Femur (tissue), 1 donor: ENCODE measurements at places on chromosomes 7 and 10.

- DNase-seq, result no peak
These were observed 386.3 kb downstream of the TNS3 start for GRCh38 chr7:47195641-47196040.

- DNase-seq, result no peak
These were observed 1211.2 kb upstream of the SORCS1 start for GRCh38 chr10:108375691-108376090.

- no peak for DNase-seq
These were observed 15.2 kb downstream of the KCP start for GRCh38 chr7:128895320-128895719.

DNA sequence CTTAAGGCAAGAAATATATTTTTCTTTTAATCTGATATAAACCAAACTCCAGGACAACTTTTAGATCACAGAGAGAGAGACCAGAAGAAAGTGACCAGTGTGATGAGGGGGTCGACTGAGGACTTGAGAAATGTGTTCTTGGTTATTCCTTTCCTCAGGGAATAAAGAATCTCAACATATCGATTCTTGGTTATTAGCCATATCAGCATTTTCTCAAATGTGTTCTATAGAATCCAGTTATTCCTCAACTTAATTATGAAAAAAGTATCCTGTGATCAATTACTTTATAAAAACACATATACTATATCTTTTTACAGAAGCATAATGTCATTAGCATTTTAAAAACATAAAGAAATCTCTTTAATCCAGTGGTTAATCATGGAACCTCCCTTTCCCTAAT, 222.1 kb upstream of the FAM3C start:
- DNase-seq, result no peak

DNA sequence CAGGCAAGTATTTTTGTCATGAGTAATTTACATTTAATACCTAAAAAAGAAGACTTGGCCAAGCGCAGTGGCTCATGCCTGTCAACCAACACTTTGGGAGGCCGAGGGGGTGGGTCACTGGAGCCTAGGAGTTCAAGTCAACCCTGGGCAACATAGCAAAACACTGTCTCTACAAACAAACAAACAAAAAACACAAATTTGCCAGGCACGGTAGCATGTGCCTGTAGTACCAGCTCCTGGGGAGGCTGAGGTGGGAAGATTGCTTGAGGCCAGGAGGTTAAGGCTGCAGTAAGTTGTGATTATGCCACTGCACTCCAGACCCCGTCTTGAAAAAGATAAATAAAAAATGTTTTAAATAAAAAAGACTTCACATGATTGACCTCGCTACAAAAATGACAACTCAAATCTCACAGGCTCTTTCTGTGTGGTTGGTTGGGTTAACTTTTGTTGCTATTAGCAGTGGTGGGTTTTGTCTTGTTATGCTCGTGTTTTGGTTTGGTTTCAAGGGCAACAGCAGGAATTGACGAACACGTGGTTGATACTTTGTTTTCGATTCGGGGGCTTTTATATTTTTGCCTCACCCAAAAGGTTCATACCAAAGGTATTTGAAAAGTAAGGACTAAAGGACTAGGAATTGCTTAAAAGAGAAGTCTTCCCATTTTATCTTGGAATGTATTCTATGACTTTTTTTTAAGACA, 227.2 kb upstream of the MKLN1 start:
- DNase-seq, result no peak

DNA sequence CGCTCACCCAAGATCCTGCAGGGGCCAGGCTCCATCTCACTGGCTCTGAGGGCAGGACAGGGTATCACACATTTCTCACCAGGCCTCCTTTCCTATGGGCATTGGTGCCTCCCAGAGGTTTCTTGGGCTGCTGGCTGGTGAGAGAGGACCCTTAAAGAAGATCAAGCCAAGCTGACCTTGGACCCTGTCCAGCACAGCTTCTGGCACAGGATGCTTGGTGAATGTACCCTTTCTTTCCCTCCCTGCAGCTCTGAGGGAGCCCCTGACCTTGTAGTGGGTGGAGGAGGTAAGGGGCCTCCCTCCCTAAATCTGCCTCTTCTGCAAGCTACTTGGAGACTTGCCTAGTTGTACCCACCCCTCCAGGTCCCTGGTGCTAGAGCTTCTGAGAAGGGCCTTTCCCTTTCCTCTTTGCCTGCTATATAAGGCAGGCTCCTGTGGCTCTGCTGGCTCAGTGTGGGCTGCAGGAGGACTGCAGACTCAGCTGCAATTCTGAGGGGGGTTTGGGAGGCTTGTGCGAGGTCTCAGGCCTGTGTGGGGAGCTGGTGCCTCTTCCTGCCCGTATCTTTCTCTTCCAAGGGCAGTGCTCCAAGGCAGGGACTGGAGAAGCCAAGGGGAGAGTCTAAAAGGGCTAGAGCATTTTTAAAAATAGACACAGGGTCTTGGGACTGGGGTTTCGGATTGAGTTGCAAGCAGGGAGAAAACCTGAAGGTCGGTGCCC, 11.7 kb upstream of the TRIM8 start:
- peak; percentile 89 for DNase-seq

- no peak for DNase-seq
These were observed 14.6 kb downstream of the AGAP3 start for GRCh38 chr7:151100921-151101320.

DNA sequence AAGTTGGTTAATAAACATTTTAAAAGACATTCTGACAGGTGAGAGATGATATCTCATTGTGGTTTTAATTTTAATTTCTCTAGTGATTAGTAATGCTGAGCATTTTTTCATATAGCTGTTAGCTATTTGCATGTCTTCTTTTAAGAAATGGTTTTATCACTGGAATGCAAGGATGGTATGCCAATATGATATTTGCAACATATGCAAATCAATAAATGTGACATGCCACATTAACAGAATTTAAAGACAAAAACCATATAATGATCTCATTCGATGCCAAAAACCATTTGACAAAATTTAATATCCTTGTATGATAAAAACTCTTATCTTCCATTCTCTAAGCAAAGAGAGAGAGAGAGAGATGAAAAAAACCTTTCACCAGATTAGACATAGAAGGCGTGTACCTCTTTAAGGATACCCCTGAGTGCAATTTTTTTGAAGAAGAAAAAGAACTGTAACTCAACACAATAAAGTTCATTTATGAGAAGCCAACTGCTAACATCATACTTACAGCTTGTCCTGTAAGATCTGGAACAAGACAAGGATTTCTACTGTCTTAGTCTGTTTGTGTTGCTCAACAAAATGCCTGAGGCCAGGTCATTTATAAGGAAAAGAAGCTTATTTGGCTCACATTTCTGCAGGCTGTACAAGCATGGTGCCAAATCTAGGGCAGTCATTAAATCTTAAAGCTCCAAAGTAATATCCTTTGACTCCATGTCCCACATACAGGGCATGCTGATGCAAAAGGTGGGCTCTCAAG, 39.7 kb upstream of the ZMYND11 start:
- DNase-seq, result no peak

DNA sequence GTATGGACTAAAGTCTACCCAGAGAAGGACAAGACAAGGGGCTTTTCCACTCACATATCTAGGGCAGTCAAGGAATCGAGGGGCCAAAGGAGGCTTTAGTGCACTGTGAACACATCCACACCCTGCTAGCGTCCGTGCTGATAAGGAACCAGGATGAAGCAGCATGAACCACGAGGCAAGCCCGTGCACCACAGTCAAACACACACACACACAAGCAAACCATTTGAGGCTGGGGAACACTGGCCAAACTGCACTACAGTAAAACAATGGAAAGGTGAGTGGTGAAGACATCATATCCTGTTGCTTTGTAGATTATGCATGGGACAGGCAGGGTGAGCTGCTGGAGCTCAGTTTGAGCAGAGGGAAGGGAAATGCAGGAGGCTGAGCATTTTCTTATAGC, 177.4 kb upstream of the CDCA7L start:
- no peak for DNase-seq

GRCh38 chr10:108817135-108817534, 1106.2 kb downstream of the XPNPEP1 start:
- no peak for DNase-seq

DNA sequence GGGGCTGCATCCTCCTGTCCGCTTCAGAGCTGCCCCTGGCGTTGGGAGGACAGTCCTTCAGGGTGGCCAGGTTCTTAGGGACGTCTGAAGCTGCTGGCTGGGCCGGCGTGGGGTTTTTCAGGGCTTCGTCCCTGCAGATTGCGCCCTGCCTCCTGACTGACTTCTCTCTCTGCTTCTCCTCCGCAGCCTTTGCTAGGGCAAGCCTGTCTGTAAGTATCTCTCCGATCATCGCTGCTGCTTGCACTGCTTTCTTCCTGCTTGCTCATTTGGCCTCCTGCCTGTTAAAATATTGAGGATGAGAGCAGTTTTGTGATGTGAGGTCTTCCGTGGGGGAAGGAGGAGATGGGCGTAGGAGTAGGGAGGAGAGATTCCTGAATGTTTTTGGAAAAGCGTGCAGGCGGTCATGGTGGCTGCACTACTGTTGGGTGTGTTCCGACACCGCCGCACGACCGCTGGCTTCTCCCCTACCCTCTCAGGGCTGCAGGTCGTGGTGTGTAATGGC, 25.3 kb downstream of the PFKFB3 start:
- DNase-seq, result no peak

- DNase-seq, result no peak
These were observed 263.7 kb downstream of the GLI3 start for GRCh38 chr7:41973202-41973730.

- peak; percentile 94 for DNase-seq
These were observed 9.4 kb upstream of the PSAP start for GRCh38 chr10:71860243-71861029.

DNA sequence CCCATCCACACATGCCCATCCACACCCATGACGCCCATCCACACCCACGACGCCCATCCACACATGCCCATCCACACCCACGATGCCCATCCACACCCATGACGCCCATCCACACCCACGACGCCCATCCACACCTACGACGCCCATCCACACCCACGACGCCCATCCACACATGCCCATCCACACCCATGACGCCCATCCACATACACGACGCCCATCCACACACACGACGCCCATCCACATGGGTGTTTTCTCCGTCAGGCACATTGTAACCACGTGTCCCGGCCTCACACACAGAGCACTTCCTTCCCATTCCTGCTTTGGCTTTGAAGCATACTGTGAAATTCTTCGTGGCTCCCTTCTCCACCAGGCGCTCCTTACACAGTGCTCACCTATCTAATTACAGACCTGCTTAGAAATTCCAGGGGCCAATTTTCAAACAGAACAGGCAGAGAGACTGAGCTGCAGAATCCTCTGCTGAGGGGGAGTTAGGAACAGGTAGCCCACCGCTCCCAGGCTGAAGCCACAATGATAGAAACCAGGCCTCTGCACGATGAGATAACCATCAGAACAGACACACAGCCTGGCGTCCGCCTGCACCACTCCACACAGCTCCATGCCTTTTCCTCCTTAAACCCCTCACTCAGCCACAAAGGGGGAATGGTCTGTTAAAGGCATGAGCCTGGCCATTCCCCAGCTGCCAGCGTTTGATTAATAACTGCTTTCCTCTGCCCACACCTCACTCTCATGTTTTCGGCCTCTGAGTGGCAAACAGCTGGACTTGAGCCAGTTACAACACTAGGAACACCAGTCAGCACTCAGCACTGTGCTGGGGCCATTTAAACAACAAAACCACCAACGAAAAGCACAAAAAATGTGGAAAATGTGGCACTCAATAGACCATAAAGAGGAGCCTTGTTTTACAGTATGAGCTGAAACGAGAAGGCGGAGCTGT, 501.6 kb downstream of the PTPRN2 start:
- DNase-seq, result no peak

GRCh38 chr10:5387169-5387568, 17.5 kb downstream of the TUBAL3 start:
- DNase-seq, result no peak

DNA sequence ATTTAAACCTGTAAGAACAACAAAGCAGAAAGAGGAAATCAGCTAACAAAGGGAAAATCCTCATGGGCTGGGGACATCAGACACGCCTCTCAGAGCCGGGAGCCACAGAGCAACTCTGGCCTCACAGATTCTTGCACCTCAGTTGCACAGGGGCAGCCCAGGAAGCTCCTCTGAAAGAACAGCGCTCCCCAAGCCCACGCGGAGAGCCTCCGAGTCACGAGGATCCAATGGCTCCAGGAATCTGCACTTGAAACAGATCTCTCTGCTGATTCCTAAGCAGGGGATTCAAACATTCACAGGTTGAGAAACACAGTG, 213.2 kb upstream of the MGMT start:
- no peak for DNase-seq

DNA sequence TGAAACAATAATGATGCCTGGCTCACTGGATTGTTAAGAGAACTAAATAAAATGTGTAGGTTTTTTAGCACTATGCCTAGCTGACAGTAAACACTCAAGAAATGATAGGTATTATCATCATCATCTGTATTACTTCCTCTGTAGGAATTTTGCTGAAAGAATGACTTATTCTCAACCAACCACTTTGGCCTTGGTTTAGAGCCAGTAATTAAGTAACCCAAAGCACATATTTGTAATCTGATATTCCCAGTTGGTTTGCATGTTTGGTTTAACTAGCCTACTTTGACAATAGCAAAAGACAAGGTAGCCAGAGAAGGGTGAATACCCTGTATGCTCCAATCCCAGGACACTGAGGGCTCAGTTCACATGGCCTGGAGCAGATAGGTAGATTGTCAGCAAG, 34.4 kb downstream of the BCAP29 start:
- DNase-seq, result no peak

- DNase-seq, result no peak
These were observed 141.6 kb downstream of the TES start for GRCh38 chr7:116351966-116352365.

DNA sequence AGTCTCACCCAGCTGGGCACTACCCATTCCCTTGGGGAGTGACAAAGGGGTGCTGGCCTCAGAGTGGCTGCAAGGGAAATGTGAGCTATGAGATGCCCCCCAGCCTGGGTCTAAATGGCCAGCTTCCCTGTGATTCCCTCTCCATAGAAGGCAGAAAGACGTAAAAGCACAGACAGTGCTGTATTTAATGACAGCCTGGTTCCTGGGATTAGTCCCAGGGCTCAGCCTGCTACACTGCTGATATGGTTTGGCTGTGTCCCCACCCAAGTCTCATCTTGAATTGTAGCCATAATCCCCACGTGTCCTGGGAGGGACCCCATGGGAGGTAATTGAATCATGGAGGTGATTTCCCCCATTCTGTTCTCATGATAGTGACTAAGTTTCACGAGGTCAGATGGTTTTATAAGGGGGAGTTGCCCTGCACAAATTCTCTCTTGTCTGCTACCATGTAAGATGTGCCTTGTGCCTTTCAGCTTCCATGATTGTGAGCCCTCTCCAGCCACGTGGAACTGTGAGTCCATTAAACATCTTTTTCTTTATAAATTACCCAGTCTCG, 23.9 kb upstream of the CALN1 start:
- DNase-seq, result no peak

- DNase-seq, result no peak
These were observed 190.2 kb upstream of the HPS1 start for GRCh38 chr10:98636921-98637329.

DNA sequence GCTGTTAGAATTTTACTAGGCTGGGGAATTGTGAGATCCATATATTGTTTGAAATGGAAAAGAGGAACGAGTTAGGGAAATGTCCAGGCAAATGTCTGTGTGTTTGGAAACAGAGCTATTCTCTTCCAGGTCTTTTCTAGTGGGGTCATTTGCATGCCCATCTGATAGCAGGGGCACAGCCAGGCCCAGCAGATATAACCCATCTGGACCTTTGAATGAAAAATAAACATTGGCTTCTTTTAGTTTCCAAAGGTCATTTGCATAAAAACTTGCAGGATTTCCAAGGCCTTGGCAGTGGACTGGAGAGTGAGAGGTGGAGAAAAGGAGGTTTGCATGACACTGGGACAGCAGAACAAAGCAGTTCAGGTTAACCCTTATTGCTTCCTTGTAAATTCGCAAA, 188.0 kb upstream of the GPR26 start:
- no peak for DNase-seq

GRCh38 chr7:101934618-101935017, 117.2 kb downstream of the CUX1 start:
- DNase-seq, result no peak
